ENCODE measurements at places on chromosomes 16 and 17. TPM values are rescaled to one million over a fixed set of nuclear protein-coding genes. Genes with fewer than 3 reads are reported as not detected.
A peak's percentile ranks its signal among the peaks of the same experiment; 100 is the strongest.

DNA sequence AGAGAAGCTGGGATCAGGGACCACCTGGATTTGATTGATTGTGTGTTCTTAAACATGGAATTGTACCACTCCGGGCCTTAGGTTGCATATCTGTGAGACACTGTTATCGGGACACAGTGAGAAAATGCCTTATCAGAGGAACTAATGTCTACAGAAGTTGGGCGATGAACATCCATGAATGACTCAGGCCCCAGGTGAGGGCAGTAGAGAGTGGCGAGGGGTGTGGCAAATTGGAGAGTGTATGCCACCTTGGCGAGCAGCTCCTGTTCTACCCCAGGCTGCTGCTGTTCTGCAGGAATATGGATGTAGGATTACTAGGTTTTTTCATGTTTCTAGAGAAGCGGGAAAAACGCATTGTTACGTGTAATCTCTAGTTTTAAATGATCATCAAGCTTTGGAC lies 38.8 kb downstream of the CLEC16A start:
- DNase-seq = no peak

- DNase-seq = no peak
Measured at GRCh38 chr16:14071576-14072271, 605 bp downstream of the MRTFB start.

DNA sequence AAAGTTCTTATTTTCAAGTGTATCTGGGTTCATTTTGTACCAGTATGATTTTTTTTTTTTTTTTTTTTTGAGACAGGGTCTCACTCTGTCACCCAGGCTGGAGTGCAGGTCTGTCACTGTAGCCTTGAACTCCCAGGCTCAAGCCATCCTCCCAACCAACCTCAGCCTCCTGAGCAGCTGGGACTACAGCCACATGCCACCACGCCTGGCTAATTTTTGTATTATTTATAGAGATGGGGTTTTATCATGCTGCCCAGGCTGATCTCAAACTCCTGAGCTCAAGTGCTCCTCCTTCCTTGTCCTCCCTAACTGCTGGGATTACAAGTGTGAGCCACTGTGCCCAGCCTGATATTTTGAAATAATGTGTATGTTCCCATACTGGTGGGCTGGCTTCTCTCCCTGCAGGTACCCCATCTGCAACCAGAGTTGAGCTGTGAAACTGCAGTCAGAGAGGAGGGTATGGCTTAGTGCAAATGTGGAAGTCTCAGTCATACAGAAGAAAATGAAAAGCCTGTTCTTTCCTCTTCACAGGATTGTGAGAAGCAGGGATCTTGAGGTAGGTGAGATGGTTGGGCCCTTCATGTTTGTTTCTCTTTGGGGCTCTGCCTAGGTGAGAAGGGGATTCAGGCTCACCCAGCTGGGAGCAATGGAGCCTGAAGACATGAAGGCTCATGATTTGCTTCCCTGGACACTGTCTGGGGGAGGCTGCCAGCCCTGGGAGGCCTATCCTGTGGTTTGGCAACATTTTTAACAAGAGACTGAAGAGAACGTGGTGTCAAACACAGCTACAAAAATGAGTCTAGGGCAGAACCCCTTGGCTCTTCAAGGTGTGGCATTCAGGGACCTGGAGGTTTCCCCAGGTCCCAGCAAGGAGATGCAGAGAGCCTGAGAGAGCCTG lies 41.3 kb upstream of the SIAH1 start:
- DNase-seq = no peak

DNA sequence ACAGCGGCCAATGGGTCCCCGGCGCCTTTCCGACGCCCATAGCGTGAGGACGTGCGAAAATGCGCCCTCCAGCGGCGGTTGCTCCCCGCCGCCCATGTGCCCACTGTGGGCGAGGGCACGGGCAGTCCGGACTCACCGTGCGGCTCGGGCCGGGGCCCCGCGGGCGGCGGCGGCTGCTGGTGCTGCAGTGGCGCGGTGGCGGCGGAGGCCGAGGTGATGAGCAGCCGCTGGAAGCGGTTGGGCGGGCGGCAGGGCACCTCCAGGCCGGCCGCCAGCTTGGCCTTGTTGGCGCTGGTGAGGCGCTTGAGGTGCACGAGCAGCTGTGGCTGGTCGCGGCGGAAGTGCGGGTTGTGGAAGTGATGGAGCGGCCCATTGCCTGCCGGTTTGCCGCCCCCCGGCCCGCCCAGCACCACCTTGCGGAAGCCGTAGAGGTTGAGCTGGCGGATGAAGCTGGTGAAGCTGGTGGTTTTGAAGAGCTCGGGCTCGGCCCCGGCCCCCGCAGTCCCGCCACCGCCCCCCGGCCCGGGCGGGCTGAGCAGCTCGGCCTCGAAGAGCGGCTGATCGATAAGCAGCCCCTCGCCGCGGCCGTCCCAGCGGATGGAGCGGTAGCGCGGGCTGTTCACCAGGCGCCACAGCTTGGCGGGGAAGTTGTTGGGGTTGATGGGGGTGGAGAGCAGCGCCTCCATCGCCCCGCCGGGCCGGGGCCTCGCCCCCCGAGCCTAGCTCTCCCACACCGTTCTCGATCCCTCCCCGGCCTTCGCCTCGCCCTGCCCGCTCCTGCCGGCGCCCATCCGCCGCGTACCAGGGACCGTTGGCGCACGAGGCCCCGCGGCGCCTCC lies at the start of gene HSF5:
HSF5 (minus strand) TSS at position 820 of the 839 bp plus-strand sequence; CDS start at position 686, 134 bp downstream.
- DNase-seq = peak; percentile 89

- DNase-seq = no peak
Measured at GRCh38 chr16:89982318-89982717, 33.8 kb downstream of the DEF8 start.

The COL1A1 gene
- polyA plus RNA-seq = not detected

Data from naive B cell (primary cell).